ENCODE measurements at places on chromosomes 1 and 21. TPM values are rescaled to one million over a fixed set of nuclear protein-coding genes. Genes with fewer than 3 reads are reported as not detected.
A peak's percentile ranks its signal among the peaks of the same experiment; 100 is the strongest.

CFHR1 gene
- not detected for total RNA-seq

DNA sequence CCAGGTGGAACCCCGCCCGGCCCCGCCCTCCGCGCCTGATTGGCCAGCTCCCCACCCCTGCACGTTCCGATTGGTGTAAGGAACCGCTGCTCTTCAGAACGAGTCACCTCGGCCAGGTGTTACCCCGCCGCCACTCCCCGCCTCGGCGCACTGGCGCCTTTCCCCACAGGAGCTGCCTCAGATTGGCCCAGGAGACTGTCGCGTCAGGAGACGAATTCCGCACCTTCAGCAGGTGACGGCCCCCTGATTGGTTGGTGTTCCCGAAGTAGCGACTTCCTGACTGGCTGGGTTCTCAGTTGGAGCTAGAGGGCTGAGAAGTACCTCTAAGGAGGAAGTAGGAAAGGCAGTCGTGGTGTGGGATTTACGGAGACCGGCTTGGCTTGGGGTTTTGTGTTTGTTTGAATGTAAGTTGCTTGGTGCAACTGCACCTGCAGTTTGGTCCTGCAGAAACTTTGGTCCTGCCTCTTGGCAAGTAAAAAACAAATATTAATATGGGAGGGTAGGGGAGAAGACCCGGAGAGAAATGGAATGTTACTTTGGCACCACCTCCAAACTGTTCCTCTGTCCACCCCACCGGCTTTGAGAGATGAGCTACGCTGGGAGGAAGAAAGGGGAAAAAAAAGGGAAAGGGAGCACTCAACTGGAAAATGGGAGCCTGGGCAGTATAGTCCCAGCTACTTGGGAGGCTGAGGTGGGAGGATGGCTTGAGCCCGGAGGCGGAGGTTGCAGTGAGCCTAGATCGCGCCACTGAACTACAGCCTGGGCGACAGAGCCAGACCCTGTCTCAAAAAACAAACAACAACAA is 415 bp upstream of the F11R start:
- DNase-seq: peak; percentile 98

GRCh38 chr1:236282425-236282716 is 613 bp upstream of the ERO1B start:
- DNase-seq: no peak

FMO5 gene
- 1.4 TPM for total RNA-seq

PDC gene
- not detected for total RNA-seq

CDK11B gene
- 24.1 TPM for total RNA-seq

TSACC gene
- 0.15 TPM for total RNA-seq

DNA sequence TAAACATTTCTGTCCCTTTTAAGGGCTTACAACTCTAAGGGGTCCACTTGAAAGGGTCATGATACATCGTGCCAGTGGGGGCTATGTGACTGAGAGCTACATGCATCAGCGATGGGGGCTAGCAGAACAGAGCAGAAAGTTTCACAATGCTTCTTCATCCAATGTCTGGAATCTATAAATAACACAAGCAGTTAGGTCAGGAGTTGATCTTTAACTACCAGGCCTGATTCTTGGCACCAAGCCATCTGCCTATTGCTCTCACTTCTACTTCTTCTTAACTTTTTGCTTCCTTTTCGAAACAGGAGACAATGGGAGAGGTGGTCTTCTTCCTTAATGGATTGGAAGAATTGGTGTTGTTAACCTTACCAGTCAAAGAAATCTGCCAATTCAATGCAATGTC is 410.0 kb downstream of the TGFB2 start:
- DNase-seq: peak; percentile 55

Data from HT-29 (cell line).